ENCODE measurements at places on chromosomes 5 and 9.
A peak's percentile ranks its signal among the peaks of the same experiment; 100 is the strongest.

DNA sequence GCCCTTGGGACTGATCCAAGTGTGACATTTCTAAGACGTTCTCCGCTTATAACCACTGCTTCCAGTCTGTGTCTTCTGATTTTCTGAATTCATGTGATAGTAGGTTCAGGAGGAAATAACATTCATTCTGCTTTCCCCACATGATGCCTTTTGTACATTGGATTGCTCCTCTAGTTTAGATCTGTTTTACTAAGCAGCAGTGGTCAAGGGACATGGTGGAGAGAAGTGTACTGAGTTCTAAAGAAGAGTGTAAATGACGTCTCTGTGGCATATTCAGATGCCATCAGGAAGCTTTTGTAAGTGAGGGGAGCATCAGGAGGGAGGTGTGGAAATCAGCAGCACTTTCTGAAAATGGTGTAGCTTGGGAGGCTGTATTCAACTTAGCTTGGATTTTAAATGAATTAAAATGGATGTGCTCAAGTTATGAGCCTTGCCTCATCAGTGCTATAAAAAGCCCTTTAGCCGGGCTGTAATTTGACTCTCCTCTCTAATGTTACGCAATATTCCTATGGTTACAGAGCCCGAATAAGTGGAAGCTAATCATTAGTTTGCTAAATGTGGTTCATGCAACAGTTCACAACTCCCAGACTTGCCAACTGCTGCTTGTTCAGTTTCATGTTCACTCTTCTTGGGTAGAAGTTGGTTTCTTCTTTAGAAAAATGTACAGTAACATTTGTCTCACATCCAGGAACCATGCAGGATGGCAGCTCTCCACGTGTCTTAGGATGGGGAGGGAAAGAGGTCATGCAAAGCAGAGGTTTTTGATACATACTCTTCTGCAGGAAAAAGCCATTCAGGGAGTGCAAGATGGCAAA is 281.3 kb downstream of the ARHGAP26 start:
- peak; percentile 73 for DNase-seq

DNA sequence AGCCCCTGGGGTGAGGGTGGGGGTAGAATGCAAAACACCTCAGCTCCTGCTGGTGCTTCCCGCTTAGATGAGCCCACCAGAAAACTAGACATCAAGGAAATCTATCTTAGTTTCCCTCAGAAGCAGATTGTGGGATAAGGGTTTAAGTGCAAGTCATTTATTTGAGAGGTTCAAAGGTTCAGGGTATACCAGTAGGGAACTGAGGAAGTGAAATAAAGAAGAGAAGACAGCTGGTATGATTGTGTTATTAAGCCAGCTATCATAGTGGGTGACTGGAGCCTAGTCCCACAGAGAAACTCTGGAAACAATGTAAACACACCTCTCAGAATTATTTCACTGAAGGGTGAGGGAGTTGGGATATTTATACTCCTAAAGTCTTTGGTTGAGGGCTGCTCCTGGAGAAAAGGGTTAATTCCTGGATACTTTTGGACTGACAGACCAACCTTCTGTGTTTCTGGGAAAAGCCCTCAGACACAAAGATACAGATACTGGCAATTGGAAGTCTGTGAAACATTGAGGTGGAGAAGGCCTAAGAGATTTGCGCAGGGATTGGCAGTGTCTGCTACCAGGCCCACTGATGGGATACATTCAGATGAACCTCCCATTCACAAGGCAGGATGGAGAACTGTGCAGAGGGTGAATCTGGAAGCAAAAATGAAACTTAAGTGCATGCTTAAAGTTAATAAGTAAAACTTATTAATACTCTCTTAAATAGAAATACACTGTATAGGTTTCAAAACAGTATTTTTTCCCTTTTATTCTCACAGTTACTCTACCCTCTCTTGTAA is 6.4 kb upstream of the DCTN4 start:
- no peak for DNase-seq

DNA sequence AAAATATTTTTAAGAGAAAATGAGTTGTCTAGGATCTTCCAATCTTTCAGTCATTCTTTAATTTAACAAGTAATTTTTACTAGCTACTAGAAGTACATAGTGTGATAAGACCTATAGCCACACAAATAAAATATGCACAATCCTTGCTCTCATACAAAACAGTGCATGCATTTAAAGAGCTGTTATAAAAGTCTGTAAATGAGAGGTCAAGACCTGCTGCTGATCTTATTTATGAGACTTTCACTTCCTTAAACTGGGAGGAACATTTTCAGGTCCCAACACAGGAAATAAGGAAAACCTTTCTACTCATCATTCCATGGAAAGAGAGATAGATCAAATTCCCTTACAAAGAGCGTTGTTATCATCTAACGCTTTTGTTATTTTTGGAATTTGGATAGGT is 54.2 kb upstream of the PAM start:
- no peak for DNase-seq

GRCh38 chr9:4980086-4980727 is 4.9 kb upstream of the JAK2 start:
- DNase-seq, result no peak

DNA sequence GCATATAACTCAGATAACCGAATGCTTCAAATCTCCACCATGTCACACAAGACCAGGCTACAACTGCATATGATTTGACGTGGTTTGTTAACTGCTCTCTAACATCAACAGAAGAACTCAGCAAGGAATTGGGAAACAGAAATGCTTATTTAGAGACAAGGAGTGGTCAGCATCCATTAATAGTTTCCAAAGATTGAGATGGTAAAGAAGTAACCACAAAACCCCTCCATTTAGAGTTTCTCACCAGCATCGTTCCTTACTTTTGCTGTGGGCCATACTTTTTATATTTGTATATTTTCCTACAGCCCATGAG is 25.2 kb downstream of the DPYSL3 start:
- DNase-seq, result no peak

DNA sequence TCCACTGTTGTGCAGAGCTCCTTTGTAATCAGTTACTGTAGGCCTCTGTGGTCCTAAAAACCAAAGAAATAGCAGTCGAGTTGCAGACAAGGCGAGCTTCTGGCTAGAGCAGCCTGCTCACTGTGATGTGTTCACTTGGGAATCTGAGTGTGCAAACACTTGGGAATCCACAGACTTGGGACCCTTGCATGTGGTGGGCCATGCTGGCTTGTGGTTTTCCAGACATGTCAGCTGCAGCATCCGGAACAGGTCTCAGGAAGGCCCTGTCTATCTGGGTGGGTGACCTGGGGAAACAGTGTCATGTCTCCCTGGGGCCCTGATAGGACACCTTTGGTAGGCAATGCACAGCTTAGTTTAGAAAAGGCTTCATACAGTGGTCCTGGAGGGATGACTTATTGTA is 66.4 kb downstream of the WWC1 start:
- DNase-seq, result no peak

- no peak for DNase-seq
These were observed 42.0 kb downstream of the ELL2 start for GRCh38 chr5:95919658-95920057.

GRCh38 chr5:98320343-98320742 is 453.1 kb upstream of the RGMB start:
- no peak for DNase-seq

- no peak for DNase-seq
These were observed 9.3 kb upstream of the OR13F1 start for GRCh38 chr9:104494808-104495207.

DNA sequence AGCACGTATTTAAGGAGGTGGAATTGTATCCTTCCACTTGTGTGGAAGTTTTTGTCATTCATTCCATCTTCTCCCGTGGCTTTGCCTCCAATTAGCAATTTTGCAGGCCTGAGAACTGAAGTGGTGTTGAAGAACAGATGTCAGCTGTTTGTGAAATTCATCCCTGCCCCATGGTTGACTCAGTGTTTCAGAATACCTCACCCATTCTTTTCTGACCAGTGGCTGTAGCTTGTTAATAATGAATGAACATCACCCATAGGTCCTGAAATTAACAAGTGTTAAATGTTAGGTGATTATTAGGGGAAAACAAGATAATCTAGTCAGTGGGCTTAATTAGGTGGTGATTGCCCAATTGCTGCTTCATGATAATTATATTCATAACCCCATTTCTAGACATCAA is 11.7 kb downstream of the ZNF462 start:
- DNase-seq, result no peak

GRCh38 chr9:6842584-6842947 is 84.8 kb downstream of the KDM4C start:
- peak; percentile 76 for DNase-seq

DNA sequence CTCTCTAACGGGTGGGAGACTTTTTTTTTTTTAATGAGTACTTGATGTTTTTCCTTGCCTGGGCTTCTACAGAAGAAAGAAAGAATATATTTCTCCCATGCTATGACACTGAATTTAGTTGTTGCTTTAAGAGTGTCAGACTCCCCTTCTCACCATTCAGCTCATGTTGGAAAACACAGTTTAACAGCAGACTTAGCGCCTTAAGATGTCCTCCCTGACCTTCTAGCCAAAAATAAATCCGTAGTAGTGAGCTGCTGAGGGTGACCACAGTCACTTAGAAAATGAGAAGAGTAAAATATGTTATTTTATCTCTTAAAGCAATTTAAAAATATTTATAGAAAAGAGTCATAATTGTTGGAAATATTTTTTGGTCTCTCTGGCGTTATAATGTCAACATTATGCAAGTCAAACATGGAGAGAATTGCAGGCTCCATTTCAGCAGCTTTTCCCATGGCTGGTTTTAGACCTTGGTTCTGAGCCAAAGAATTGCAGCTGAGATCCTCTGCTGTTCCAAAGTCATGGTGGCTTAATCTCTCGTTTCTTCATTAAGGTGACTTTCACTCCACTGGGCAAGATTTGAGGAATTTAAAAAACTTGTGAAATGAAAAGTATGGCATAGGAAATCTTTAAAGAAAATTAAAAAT is 143.5 kb downstream of the GHR start:
- DNase-seq, result no peak

DNA sequence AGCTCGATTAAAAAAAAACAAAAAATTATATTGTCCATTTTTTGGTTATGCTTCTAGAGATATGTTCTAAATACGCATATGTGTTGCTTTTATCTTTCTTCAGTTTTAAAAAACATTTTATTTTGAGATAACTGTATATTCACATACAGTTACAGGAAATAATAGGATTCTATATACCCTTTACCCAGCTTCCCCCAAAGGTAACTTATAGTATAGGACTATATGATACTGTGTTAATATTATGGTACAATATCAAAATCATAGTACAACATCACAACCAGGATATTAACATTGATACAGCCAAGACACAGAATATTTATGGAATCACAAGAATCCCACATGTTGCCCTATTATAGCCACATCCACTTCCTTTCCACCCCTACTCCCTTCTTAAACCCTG is 9.5 kb upstream of the MACIR start:
- DNase-seq, result no peak

DNA sequence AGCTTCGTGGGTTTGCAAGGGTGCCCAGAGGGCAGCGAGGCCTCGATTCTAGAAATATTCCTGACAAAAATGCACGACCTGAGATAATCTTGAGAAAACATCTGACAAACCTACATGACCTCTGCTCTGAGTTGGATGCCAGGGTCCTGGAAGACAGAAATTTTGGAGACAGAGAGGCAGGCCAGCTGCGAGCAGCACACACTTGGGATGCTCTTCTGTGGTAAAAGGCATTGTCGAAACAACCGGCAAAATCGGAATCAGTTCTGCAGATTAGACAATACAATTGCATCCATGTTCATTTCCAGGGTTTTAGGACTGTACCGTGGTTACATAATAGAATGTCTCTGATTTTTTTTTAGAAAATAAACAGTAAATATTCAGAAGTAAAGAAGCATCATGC is 74.2 kb downstream of the GADD45G start:
- DNase-seq, result no peak

DNA sequence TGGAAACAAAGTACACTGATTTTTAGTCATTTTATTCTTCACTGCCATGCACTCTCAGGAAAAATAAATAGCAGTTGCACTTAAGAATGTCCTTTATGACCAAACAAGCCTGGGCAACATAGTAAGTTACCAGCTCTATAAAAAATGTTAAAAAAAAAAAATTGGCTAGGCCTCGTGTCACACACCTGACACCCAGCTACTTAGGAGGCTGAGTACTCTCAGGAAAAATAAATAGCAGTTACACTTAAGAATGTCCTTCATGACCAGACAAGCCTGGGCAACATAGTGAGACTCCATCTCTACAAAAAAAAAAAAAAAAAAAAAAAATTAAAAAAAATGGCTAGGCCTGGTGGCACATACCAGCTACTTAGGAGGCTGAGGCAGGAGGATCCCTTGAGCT is 304.6 kb downstream of the SLCO4C1 start:
- no peak for DNase-seq

GRCh38 chr9:131951905-131952304 is 127.8 kb downstream of the MED27 start:
- DNase-seq, result peak; percentile 27

DNA sequence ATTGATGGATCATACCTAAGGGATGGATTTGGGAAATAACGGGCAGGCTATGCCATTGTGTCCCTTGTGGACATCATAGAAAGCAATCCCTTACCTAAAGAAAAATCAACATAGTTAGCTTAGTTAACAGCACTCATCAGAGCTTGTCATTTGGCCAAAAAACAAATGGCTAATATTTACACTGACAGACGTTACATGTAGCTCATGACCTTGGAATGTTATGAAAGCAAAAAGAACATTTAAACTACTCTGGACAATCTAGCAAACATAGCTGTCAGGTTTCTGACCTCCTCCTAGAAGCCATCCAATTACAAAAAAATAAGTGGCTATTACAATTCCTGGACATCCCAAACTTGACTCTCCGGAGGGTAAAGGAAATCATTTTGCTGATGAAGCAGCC is 23.8 kb downstream of the TMEM232 start:
- DNase-seq, result no peak

DNA sequence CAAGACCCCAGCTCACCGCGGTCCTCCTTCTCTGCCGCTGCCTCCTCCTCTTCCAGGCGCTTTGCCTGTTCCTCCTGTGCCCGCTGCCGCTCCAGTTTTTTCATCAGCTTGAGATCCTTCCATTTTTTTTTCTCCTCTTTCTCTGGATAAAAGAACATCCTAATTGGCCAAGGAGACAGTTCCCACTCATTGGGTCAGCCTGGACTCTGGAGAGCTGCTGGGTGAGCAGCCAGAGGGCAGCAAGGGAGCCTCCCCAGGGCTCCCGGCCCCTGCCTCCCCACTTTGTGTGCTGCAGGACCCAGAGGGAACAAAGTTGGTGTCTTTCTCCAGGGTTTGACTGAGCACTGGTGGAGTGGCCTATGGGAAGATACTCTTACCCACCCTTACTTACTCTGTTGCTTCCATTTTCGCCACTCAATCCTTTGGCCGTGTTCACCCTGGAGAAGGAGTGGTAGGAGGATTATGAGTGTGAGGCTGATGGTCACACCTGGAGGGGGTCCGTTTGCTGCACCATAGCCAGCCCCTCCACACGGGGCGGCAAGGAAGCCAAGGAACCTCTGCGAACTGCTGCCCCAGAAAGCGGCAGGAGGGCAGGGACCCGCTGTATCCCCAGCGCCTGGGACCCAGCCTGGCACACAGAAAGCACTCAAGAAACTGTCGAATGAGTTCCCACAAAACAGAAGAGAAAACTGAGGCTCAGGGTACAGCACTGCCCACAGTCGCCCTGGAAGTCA is 708 bp downstream of the SPOUT1 start:
- DNase-seq, result no peak

GRCh38 chr5:147918101-147918685 is 11.9 kb upstream of the C5orf46 start:
- DNase-seq, result no peak

- DNase-seq, result no peak
These were observed 82.3 kb upstream of the AGXT2 start for GRCh38 chr5:35129921-35130485.

Measured in brain microvascular endothelial cell (primary cell).